Stimulated activated CD4-positive, alpha-beta T cell treated with anti-CD3 and anti-CD28 coated beads, Interleukin-12 subunit alpha, Interleukin-12 subunit beta, amount 100 ng/mL, for 48 hours (primary cell): ENCODE measurements at places on chromosomes 4 and X.

DNA sequence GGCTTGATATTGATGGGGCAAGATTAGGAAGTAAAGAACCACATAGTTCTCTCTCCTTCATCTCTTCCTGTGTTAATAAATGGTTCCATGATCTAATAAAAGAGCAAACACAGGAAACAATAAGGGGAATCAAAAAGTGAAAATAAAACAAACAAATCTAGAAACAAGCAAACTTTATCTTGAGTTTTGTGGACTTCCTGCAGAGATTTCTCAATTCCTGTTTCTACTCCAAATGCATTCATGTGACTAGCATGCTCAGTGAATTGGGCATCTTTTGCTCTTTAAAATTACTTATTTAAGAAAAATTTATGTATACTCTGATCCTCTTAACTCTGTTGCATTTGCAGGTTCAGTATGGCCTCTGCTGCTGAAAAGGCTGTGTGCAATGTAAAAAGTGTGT, 682.0 kb downstream of the KCTD8 start:
- DNase-seq, result no peak

- no peak for DNase-seq
These were observed 58.4 kb downstream of the DCUN1D4 start for GRCh38 chr4:51901363-51901762.

GRCh38 chr4:162409048-162409447, 245.2 kb upstream of the FSTL5 start:
- DNase-seq, result no peak

DNA sequence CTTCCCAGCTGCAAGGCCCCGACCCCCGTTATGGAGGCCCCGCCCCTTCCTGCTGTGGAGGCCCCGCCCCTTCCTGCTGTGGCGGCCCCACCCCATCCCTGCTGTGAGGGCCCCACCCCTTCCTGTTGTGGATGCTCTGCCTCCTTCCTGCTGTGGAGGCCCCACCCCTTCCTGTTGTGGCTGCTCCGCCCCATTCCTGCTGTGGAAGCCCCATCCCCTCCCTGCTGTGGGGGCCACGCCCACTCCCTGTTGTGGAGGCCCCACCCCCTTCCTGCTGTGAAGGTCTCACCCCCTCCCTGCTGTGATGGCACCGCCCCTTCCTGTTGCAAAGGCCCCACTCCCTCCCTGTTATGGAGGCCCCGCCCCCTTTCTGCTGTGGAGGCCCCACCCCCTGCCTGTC, 104.9 kb upstream of the PSAPL1 start:
- peak; percentile 34 for DNase-seq

GRCh38 chr4:76539979-76540378, 105.0 kb downstream of the SHROOM3 start:
- DNase-seq, result no peak

DNA sequence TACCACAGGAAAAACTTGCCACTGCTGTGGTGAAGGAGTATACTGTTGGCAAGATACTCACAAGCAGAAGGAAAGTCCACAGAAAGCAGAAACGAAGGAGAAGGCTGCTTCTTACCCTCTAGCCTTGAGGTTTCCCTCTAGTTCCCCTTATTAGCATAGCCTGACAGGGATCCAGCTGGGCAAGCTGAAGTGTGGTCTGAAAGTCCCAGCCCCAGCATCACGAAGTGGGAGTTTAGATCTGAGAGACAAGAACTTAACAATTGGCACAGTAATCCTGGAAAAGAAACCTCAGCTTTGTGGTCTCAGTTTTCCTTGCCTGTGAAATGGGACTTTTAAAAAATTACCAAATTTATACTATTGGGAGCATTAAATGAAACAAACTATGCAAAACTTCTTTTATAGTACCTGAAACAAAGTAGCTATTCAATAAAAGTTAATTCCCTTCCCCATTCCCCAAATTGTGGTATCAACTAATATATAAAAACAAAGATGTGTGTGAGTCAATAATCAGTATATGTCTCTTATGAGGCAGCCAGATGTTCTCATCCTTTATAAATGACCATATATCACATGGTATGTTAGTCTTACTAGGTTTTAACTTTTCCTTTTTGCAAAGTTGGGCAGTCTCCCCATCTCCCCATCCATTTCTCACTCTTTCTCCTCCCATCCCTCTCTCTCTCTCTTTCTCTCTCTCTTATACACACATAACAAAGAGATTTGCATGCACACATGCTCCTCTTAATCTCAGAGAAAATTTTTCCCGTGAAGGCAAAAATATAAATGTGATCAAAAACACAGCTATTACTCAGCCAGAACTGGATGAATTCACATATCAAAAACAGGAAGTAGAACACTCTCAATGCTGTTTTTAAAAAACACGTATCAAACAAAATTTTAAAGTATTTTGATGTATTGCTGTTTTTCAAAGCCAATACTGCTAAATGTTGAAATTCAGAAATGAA, 57.8 kb downstream of the SCFD2 start:
- no peak for DNase-seq

- no peak for DNase-seq
These were observed 50.2 kb upstream of the CXCL8 start for GRCh38 chr4:73690051-73690738.

DNA sequence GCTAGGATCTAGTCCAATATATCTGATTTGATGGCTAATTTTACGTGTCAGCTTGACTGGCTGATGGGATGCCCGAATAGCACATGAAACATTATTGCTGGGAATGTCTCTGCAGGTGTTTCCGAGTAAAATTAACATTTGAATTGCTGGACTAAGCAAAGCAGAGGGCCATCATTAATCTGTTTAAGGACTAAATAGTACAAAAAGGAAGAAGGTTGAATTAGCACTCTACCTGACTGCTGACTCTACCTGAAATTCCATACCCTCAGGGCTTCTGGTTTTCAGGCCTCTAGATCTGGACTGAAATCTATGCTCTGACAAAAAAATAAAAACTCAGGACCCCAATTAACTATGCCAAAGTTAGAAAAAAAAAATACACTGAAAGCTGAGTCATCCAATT, 1021.9 kb downstream of the FAM133A start:
- no peak for DNase-seq

DNA sequence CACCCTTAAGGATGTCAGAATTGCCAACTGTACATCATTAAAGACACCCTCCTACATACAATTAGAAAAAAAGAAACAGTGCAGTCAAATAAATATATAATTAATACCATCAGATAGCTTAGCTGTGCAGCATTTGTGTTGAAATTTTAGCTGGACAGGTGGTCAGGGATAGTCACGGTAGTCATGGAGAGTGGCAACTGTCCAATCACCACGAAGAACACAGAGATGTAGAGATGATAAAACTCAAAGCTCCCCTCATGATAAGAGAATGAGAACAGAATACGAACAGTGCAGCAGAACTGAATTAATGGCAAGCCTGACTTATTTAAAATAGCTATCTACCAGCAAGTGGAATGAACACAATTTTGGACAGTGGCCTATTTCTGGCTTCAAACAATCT, 27.2 kb downstream of the SLC39A8 start:
- no peak for DNase-seq

GRCh38 chr4:80608281-80608980, 272.9 kb downstream of the CFAP299 start:
- no peak for DNase-seq

- no peak for DNase-seq
These were observed 208.8 kb downstream of the TMA16 start for GRCh38 chr4:163703251-163703650.

DNA sequence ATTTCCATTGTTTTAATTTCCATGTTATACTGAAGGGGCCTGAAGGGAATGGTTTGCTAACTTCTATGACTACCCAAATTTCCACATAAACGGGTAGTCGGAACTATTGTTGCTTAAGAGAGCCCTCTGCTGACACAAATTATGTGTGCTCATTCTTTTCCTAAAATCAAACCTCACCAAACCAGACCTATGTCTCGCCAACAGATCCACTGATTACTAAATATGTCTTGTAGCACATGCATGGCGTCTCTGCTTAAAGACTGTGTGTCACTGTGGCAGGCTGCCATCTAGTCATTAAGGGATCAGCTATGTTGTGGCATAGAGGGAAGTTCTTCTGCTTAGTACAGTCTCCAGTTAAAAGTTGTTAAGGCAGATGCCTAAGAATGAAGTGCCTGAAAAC, 25.1 kb downstream of the PIR start:
- no peak for DNase-seq

- DNase-seq, result no peak
These were observed 4.1 kb upstream of the SCRG1 start for GRCh38 chr4:173403051-173403450.

GRCh38 chrX:2608638-2609430, 82.3 kb upstream of the CD99 start:
- DNase-seq, result peak; percentile 76

DNA sequence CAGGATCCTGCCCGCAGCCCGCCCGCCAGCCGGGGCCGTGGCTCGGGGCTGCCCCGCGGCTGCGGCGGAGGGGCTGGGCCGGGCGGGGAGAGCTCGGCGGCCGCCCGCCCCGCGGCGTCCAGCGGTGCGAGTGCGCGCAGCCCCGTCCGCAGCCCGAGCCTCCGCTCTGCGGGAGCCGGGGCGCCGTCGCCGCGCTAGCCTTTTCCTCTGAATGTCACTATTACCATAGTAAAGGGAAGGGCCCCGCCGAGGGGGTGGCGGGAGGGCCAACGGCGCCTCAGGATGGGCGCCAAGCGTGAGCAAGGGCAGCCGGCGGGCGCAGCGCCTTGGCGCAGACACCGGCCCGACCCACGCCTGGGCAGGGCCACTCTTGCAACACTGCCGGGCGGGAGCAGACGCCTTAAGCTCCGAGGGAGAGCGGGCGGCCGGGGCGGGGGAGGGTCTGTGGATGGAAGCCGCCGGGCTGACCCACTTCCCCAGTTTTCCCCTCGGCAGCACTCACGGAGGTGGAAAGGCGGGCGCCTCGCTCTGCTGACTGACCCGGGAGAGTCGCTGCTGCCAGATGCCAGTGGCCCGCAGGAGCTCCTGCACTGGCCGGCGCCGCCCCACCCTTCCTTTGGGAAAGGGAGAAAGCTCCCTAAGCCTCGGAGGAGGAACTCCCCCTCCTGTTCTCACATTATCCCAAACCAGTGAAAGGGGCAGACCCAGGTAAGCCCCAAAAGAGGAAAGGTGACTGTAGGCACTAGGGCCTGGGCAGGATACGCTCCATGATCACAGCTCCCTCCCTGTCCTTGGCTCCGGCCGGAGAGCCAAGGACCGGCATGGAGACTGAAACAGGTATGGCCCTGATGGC, 329.4 kb downstream of the HNRNPD start:
- DNase-seq, result no peak

- no peak for DNase-seq
These were observed 4.0 kb upstream of the GASK1B start for GRCh38 chr4:158176776-158177175.

- no peak for DNase-seq
These were observed 76.0 kb downstream of the TEX13C start for GRCh38 chrX:125395626-125396025.

DNA sequence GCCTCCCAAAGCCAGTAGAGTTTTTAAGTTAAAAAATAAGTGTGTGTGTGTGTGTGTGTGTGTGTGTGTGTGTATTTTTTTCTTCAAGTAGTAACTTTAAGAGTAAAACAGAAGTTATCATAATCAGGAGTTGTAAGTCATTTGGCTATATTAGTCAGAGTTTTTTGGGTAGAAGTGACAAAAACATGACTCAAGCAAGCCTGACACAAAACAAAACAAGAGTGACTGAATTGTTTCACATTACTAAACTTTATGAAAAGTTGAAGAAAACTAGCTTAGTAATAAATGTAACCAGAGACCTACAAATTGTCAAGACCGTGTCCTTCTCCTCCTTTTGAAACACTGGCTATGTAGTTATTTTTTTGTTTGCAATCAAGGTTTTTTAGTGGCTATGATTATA, 738.0 kb upstream of the PITX2 start:
- DNase-seq, result no peak

DNA sequence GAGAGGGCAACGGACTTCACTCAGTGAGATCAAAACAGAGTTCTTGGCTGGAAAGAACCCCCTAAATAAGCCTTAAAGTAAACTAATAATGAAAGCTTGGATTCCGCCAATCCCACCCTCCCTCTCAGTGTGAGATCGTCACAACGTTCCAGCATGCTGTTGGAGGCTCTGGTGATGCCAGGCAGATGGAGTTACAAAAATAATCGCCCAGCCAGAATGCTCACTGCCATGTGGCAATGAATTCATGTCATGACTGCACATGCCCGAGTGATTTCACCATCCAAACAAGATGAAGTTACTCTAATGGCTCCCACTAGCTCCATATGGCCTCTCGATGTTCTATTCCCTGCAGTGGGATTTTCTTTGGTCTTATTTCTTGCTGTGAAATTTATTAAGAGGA, 248.0 kb downstream of the SPATA18 start:
- DNase-seq, result no peak

DNA sequence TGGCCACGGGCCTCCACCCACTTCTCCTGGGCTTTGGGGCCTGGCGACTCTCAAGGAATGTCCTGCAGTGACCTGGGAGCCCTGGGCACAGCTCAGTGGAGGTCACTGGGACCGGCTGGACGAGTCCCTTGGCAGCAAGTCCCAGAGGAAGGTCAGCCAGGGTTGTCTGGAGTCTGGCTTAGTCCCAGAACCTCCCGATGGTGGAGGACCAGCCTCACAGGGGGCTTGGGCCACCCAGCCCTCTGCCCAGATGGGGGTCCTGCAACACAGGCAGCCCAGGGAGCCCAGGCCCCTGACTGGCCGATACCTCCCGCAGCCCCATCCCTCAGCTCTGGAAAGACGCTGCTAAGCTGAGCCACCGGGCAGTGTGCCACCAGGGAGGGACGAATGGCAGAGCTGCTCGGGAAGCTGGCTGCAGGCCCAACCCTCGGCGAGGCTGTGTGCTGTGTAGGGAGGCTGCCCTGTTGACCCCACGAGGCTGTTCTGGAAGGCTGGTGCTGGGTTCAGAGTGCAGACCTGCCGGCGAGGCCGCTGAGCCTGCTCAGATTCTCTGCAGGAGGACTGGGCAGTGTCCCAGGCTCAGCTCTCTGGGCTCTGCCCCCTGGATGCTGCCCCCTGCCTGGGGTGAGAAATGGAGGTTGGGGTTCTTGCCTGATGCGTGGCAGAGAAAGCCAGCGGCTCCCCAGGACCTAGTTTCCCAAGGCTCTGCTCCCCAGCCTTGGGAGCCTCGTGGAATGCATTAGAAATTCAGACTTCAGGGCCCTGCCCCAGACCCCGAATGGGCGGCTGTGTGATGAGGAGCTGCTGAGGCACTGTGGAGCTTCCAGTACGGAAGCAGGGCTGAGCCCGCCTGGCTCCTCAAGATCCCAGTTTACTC, 61.7 kb downstream of the ADRA2C start:
- no peak for DNase-seq

DNA sequence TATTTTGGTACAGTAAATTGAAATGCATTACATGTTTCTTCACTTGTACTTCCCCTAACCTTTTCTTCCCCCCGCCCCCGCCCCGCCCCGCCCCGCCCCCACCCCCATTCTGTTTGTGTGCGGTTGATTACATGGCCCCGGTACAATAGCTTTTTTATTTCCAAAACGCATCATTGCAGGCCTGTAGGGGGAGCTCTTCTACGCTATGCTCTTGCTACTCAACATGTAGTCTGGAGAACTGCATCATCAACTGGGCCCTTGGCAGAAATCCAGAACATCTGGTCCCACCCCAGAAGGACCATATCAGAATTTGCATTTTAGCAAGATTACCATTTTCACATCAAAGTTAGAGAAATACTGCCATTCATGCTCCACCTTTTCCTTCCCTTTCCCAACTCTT, 333.3 kb upstream of the DDX53 start:
- no peak for DNase-seq
